ENCODE measurements at places on chromosomes 12 and 14. TPM values are rescaled to one million over a fixed set of nuclear protein-coding genes. Genes with fewer than 3 reads are reported as not detected.

GPD1 gene
- total RNA-seq: 2.2 TPM

GRCh38 chr14:100106250-100107112, 41.3 kb downstream of the EVL start:
- DNase-seq: no peak

GRCh38 chr12:110743571-110744093, 941 bp upstream of the PPP1CC start:
- DNase-seq: peak; percentile 78

DNA sequence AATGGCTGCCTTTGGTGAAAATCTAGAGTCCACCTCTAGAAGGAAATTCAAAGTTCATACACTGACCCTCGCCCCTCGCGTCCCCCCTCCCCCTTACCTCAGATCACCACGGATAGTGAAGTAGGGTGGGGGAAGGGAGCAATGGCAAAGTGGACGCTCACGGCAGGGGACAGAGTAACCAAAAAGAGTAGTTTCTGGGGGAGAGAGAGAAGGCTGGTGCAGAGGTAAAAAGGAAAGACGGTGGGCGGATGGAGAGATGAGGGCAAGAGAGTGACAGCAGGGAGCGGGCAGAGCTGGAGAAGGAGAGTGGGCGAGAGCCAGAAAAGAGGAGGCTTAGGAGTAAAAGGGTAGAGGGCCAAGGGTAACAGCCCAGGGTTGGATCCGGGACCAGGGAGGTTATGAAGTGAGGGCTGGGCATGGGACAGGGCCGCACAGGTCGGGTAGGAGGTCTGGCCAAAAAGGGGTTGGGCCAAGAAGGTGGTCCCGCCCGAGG, 423 bp downstream of the ALDH6A1 start:
- DNase-seq: no peak

- DNase-seq: no peak
Observed at GRCh38 chr14:88452231-88452630, 66.8 kb downstream of the SPATA7 start.

DNA sequence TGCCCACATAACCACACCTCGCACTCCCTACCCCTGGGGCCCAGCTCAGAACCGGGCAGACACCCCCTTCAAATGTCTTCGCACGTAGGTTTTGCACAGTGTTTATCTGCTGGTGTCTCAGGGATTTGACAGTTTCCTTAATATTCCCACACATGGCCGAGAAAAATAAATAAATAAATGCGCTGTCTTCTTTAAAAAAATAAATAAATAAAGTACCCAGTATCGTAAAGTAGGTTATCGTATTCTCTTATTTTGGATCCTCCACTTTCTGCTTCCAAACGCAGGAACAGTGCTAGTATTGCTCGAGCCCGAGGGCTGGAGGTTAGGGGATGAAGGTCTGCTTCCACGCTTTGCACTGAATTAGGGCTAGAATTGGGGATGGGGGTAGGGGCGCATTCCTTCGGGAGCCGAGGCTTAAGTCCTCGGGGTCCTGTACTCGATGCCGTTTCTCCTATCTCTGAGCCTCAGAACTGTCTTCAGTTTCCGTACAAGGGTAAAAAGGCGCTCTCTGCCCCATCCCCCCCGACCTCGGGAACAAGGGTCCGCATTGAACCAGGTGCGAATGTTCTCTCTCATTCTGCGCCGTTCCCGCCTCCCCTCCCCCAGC, 710 bp upstream of the FOS start:
- DNase-seq: peak; percentile 41
